Mesendoderm (in vitro differentiated cells): ENCODE measurements at places on chromosomes 5 and 9.

- DNase-seq, result peak; percentile 77
These were observed 34.1 kb upstream of the RAPGEF1 start for GRCh38 chr9:131773911-131774379.

DNA sequence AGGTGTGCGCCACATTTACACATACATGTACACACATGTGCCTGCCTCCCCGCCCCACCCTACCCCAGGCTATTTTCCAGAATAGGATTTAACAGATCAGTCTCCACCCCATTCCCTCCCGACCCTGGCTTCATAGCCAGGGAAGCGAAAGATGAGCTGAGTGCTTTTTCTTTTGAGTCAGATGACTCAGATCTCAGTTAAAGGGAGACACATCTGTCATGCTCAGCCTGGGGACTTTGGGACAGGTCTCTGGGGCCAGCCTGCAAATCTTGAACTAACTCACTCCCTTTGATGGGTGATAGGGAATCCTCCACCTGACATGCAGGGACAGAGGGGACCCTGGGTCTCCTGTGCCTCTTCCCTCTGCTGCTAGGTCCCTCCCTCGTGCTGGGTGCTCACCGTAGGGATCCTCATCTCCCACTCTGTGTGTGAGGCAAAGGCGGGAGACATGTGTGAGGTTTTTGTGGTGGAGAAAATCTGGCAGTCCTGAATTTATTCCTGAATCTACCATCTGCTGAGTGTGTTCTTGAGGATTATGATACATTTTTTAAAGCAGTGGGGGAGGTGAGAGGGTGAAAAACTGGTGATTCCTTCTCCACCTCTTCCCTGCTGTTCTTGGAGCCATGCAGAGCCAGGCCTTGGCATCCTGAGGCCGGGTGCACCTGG lies 37.7 kb downstream of the NEUROG1 start:
- no peak for DNase-seq

GRCh38 chr5:69484891-69485290 lies 7.7 kb upstream of the OCLN start:
- DNase-seq, result peak; percentile 83

DNA sequence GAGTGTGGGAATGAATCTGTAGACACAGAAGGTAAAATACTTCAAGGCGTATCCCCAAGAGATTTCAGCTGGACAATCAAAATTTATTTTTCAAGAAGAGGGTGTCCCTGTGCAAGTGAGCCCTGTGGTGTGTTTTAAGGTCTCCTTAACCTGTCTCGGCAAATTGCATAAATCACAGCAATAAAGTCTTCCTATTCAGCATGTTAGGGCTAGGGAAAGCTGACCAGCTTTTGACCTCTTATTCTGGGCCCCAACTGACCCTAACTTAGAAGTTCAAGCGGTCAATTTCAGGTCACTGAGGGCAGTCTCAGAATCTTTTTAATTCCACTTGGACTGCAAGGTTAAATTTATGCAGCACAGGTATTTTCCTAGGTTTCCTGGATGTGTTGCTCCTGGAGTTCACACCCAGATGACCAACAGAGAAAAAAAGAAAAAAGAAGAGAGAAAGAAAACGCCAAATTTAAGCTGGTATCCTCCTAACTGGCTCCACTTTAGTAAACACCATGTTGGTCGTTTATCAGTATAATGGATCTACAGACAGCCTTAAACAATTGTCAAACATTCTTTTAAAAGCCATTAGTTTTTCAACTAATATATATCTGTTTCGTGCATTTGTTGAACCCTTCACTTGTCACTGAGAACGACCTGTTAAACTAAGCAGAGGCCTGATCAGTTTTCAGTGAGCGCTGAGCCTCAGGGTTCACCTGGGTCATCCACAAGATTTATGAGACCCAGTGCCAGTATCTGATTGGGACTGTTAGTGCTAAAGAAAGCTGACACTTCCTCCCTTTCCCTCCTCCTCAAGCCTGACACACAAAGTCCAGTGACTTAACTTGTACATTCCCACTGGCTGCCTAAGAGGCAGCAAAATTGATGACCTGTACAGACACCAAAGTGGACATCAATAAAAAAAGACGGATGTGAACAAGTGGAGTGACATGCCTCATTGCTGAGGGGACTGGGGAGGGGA lies 546.1 kb downstream of the NR2F1-AS1 start:
- no peak for DNase-seq

- peak; percentile 23 for DNase-seq
These were observed 96.6 kb downstream of the BRINP1 start for GRCh38 chr9:119272500-119273211.

DNA sequence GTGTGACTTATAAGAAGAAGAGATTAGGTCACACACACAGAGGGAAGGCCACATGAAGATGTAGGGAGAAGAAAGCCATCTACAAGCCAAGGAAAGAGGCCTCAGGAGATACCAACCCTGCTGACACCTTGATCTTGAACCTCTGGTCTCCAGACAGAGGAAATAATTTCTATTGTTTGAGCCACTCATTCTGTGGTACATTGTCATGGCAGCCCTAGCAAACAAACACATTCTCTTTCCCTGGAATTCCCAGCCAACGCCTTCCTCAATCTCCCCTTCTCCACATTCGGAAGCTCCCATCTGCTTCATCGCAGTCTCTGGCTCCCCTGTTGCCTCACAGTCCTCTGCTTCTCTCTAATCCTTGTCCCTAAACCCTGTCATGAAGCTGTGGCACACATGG lies 16.7 kb downstream of the PTGS1 start:
- peak; percentile 32 for DNase-seq

DNA sequence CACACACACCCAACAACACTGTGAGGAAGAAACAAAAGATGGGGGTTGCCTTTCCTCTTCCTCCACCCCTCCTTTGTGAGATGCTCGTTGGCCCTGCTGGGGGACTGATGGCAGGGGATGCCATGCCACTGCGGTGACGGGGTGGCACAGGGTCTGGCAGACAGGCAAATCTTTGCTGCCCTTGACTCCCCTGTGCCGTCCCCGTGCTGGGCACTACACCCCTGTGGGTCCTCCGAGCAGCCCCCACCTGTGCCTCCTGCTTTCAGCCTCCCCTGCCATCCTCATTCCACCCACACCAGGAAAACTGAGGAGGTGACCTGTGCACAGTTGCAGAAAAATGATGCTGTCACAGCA lies 40.2 kb upstream of the IER5L start:
- no peak for DNase-seq

DNA sequence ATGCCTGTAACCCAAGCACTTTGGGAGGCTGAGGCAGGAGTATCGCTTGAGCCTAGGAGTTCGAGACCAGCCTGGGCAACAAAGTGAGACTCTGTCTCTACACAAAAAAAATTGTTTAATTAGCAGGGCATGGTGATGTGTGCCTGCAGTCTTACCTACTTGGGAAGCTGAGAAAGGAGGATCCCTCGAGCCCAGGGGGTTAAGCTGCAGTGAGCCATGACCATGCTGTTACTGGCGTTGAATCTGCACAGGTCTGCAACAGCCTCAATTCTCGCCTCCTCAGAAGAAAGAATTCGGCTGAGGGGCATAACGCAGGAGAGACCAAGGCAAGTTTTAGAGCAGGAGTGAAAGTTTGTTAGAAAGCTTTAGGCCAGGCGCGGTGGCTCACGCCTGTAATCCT lies 18.0 kb downstream of the CCT5 start:
- DNase-seq, result no peak

DNA sequence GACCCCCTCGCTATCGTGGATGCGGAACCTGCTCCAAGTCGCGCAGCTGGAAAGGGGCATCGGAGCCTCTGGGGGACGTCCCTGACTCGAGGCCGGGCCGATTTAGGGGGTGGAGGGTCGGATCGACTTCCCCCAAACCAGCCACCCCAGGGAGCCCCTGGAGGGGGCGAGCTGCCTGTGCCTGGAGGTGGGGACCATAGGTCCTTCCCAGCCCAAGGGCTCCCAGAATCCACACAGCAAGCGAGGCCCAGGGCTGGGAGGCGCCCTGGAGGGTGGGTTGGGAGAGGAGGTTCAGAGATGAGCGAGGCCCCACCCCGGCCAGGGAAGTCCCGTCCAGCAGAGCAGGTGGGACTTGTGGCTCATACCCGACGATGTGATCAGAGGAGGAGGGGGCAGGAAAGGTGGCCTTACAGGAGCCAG lies 147.6 kb downstream of the GAPVD1 start:
- peak; percentile 58 for DNase-seq

GRCh38 chr9:127503947-127504886 lies 52.9 kb downstream of the LRSAM1 start:
- DNase-seq, result peak; percentile 89

DNA sequence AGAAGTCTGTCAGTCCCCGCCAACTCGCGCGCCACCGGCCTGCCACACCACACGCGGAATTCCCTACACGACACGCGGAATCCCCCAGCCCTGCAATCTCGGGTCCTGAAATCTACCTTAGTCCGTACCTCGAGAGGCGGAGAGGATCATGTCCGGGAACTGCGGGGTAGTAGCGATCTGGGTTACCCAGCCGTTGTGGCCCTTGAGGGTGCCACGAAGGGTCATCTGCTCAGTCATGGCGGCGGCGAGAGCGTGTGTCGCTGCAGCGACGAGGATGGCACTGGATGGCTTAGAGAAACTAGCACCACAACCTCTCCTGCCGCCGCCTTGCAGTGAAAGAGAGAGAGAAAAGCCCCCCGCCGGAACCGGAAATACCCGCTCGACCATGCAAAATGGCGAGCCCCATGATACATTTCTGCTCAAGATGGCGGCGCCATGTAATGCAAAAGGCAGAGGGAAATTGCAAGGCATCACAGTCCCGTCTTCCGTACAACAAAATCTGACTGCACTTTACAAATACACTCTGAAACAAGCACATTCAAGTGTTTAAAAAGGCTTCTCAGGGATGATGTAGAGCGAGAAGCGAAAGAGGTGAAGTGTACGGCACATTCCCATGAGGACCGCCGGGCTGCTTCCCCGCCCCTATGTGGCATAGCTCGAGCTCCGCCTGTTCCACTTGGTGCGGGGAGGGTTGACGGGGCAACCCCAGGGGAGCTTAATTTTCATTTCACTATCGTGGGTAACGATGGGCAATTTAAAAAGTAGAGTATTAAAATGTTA lies at the start of gene RACK1:
RACK1 (minus strand) TSS at position 343 of the 780 bp plus-strand sequence; CDS start at position 237, 106 bp downstream.
- DNase-seq, result peak; percentile 97
